Activated CD4-positive, CD25-positive, alpha-beta regulatory T cell treated with anti-CD3 and anti-CD28 coated beads, Interleukin-2, amount 50 U/mL, for 16 hours (primary cell): ENCODE measurements at places on chromosomes 16 and 17.

- DNase-seq, result no peak
Observed at GRCh38 chr17:83079766-83080578, 563 bp downstream of the METRNL start.

DNA sequence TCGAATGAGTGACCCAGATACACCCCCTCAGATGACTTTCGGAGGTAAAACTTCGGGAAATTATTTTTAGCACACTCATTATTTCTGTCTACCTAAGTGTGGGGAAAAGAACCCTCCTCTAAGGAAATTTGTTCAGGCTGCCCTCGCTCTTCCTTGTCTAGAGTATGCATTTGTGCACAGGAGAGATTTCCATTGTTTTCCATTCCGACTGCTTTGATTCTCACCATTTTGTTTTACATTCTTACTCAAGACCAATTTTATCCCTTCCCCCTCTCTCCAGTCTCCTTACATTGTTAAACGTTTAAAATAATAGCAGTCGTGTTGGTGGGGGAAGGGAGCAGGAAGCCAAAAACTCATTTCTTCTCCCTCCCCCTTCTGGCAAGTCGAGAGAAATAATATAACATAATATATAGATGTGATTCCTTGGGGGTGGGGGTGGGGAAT is 1.5 kb upstream of the CHD3 start:
- DNase-seq, result no peak

DNA sequence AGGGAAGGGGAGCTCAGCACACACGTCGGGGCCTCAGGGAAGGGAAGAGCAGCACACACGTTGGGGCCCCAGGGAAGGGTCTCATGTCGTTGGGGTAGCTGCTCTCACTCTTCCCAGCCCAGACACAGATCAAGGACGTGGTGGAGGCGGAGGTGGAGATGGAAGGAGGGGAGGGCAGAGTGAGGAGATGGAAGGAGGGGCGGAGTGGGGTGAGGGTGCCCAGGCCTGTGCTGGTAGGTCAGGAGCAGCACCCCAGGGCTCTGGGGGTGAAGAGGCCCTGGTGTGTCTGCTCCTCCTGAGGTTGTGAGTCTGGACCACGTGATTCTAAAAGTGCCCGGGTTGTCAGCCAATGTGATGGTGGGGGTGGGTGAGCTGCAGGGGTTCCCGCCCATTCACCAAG is 14.9 kb downstream of the CLCN7 start:
- DNase-seq, result no peak

DNA sequence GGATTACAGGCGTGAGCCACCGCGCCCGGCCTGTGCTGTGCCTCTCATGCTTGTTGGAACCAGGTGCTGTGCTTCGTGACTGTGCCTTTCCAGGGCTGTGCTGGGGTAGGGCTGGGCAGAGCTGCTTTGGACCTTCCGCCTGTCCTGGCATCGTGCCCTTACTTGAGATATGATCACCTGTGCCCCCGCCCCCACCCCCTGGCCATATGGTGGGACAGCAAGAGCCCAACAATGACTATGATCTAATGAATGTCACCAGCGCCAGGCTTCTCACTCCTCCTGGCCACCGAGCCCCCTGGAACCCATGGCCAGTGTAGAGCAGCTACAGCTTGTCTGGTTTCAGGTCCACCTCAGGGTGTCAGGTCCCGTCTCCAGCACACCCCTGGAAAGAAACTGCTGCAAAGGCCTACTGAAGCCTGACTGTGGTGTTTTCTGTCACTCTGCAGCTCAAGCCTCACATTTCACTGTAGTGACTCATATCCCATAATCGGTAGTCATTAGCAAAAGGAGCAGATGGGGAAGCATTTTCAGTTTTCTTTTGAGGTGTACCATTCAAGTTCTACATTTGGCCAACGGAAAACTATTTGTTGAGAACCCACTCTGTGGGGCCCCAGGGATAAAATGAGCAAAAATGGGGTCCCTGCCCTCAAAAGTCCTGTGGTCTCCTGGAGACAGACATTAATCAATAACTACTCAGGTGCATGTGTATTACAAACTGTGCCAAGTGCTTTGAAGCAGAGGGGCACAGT is 22.1 kb downstream of the FCSK start:
- no peak for DNase-seq

GRCh38 chr17:685006-685405 is 29.6 kb downstream of the VPS53 start:
- no peak for DNase-seq

DNA sequence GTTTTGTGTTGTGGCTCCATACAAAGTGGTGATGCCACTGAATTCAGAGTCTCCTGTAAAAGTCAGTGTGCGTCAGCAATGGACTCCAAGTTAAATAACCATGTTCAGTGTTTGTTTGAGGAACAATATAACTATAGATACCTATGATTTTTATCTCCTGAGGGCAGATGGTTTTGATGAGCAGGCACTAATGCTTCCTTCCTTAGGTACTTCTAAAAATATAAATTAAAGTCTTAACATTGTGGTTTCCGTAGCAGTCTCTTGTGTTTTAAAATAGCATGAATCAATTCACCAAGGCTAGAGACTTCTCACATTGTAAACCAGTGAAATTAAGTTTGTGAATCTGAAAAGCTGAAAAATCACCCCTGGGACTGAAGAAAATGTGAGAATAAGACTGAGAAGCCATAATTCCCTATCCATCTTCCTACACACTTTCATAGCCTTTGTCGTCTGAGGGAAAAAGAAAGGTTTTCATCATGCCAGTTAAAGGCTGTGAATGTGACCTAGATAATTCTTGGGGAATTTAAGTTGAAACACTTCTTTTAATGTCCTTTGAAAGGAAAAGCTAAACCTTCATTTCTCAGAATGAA is 1502.9 kb downstream of the CDH11 start:
- no peak for DNase-seq

- DNase-seq, result no peak
Observed at GRCh38 chr16:57986196-57986595, 14.3 kb downstream of the ZNF319 start.

DNA sequence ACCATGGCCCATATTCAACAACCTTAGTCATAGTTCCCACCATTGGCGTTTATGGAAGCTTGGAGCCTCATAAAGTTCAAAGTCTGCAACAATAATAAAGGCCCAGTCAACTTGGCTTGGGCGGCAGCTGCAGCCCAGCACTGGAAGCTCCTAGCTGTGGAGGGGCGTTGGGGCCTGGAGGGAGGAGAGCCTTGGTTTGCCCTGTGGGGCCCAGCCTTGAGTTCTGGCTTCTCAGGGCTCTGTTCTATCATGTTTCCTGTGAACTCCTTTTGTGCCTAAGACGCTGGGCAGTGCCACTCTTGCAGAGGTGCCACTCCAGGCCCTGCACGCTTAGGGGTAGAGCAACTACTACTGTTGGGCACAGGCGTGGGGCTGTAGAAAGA is 927 bp upstream of the ENGASE start:
- no peak for DNase-seq

GRCh38 chr17:6506679-6507231 is 49.6 kb downstream of the PITPNM3 start:
- DNase-seq, result no peak

DNA sequence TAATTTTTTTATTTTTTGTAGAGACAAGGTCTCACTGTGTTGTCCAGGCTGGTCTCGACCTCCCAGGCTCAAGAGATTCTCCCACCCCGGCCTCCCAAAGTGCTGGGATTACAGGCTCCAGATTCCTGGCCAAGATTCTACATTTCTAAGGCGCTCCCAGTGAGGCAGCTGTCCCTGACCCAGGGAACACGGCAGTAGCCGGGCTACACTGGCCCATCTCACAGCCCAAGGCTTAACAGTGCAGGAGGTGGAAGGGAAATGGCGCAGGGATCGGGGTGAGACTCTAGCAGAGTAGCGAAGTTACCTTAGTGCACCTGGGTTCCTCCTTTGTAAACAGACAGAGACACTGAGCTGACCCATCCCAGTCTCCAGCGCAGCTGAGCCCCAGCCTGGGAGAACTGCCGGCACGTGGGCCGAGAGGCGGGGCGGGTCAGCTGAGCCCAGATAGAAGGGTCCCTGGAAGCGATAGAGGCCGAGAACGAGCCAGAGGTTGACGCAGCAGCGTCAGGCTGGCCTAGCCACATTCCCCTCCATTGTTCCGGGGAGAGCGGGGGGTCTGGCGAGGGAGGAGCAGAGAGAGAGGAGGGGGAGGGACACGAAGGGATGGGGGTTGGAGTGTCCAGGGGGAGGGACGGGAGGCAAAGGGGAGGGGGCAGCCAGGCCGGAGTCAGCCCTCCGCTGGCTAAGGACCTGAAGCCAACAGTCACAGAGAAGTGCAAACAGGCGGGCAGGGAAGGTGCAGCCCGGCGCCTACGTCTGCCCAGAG is 2.5 kb downstream of the CARHSP1 start:
- no peak for DNase-seq

DNA sequence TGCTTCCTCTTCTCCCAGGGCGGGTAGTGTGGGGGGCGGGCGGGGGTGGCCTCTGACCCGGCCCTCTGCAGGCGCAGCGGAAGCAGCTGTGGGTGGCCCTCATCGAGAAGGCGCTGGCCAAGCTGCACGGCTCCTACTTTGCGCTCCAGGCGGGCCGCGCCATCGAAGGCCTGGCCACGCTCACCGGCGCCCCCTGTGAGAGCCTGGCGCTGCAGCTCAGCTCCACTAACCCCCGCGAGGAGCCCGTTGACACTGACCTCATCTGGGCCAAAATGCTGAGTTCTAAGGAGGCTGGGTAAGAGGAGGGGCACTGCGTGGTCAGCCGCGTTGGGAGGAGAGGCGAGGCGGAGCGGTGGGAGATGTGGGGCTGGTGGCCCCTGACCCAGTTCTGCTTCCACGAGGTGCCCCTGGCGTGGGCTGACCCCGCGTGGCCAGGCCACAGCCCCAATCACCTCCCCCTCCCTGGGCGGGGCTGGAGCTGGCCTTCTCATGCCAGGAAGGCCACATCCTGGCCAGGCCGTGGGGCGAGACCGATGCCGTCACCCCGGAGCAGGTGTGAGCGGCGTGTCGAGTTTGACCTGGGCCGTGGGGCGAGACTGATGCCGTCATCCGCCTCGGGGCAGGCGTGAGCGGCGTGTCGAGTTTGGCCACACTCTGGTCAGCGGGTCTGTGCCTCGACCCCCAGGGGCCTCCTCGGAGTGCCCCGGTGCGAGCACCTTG is 10.5 kb upstream of the PRR35 start:
- DNase-seq, result no peak

- DNase-seq, result no peak
Observed at GRCh38 chr17:78535273-78536197, 41.7 kb downstream of the DNAH17 start.

- DNase-seq, result no peak
Observed at GRCh38 chr16:12551946-12552345, 251.7 kb downstream of the CPPED1 start.

GRCh38 chr16:72219282-72219681 is 47.3 kb upstream of the PMFBP1 start:
- DNase-seq, result no peak

- no peak for DNase-seq
Observed at GRCh38 chr17:4479340-4479981, 19.2 kb upstream of the SPNS2 start.

- no peak for DNase-seq
Observed at GRCh38 chr17:44558334-44558709, 1.0 kb downstream of the FZD2 start.

GRCh38 chr16:54847207-54847606 is 83.5 kb upstream of the IRX5 start:
- no peak for DNase-seq

DNA sequence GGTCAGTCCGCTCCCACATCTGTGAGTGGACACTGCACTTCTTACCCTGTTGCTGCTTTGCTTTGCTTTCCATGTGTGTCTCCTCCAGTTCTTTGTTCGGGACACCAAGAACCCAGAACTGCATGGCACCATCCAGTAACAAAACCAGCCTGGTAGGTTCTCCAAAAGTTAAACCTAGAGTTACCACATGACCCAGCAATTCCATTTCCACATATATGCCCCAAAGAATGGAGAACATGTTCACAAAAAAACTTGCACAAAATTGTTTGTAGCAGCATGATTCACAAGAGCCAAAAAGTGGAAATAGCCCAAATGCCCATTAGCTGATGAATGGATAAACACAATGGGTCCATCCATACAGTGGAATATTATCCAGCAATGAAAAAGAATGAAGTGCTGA is 10.3 kb upstream of the CCL22 start:
- DNase-seq, result no peak

DNA sequence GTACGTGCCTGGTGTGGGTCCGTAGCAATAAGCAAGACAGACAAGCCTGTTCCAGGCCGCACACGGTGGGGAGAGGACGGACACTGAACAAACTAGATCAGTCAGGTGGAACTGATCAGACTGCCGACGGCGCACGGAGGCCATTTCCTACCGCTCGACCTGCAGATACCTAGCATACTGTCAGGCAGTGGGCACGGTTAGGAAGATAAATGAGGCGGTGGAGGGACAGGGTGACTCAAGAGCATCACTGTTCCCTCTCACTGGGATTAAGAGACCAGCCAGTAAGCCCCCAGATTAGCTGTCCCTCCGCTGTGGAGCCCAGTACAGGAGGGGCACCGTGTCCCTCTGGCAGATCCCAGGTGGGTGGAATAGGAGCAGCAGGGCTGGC is 4.8 kb downstream of the AANAT start:
- no peak for DNase-seq
